Bronchial smooth muscle cell (primary cell): ENCODE measurements at places on chromosomes 2 and 18. TPM values are rescaled to one million over a fixed set of nuclear protein-coding genes. Genes with fewer than 3 reads are reported as not detected.

CRYGC gene
- total RNA-seq: not detected in 2 replicates

IMPACT gene
- total RNA-seq: 26.6 and 27.0 TPM in 2 replicates

RAD51AP2 gene
- not detected in 2 replicates for total RNA-seq

EFHD1 gene
- total RNA-seq: not detected in 2 replicates

CFAP221 gene
- not detected in 2 replicates for total RNA-seq
